ENCODE measurements at places on chromosomes 16 and 17.

DNA sequence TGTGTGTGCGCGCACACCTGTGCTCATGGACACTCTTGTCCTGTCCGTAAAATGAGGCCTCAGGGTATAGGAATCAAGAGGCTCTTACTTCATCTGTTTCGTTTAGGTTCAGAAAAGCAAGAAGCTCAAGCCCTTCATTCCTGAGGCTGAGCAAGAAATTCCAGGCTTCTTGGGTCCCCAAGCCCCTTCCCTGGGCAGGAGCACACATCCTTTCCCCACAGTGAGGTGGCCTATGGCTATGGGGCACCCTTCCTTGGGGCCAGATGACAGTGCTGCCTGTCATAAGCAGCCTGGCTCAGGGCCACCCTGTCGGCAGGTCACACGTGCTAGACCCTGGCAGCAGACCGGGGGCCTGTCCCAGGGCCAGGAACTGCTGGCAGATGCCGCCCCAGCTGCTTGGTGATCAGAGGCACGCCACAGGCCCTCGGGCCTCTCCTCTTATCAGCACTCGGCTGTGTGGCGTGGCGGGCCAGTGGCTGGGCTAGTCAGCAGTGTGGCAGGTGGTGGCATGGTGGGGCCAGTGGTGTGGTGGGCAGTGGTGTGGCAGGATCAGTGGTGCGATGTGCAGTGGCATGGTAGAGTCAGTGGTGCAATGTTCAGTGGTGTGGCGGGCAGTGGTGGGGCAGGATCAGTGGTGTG is 50.2 kb downstream of the NKD1 start:
- DNase-seq, result no peak

- peak; percentile 26 for DNase-seq
These were observed 131.6 kb downstream of the MRTFB start for GRCh38 chr16:14202697-14203096.

- no peak for DNase-seq
These were observed 92.3 kb downstream of the PITPNC1 start for GRCh38 chr17:67469208-67469980.

DNA sequence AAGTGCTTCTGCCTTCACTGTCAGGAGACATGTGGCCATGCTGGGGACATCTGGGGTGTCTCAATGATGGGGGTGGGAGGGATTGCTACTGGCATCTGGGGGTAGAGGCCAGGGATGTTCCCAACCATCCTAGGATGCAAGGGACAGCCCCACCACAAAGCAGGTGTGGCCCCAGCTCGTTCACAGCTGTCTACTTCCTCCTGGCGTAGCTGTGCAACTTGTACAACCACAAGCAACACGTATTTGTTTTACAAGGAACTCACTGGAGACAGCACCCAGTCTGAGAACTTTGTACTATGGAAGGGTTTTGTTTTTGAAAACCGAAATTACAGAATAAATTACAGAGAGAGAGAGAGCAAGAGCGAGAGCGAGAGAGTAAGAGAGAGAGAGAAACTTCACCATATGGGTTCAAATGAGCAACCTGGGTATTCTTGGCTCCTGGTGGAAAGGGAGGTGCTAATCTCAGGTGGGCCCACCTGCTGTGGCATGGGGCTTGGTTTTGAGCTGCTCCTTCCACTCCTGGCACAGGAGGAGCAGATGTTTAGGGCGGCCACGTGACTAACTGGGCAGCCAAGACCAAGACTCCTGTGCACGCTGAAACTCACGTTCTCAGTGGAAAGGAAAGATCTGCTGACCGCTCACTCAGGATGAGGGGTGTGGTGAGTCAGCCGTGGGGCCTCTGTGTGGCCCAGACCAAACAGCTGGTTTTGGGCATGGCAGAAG is 17.5 kb upstream of the TNFRSF13B start:
- DNase-seq, result no peak

DNA sequence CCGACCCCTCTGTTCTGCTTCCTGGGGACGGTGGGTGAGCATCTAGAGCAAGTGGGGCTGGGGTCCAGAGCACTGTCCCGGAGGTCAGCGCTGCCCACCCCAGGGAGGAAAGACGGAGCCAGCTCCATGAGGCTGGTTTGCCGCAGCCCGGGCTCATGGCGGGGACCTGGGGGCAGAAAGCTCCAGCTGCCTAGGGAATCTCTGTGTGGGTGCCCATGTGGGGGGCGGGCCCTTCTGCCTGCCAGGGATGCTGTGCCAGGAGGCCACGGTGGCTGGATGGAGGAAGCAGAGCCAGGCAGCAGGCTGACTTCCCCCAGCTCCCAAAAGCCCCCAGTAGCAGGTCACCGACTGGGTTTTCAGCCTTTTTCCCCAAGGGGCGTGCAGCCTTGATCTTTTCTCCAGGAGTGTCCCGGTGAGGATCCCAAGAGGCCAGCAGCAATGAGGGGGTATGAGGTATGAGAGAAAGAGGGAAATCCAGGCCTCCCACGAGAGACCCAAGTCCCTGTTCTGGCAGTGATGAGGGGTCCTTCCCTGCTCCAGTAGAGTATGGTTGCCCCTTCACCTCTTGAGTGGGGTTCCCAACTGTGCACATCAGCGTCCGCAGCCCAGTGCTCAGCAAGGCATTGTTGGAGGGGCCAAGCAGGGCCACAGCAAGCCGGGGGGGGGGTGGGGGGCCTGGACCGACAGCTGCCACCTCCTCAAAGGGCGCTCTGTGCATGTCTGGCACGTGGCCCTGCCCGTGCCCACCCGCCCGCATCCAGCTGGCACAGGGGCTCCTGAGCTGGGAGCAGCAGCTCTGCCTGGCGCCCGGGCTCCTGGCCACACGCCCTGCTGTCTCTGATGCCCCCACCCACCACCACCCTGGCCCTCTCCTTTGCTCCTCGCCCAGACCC is 15.6 kb upstream of the BCAR1 start:
- no peak for DNase-seq

- DNase-seq, result no peak
These were observed 166.8 kb downstream of the CNTNAP4 start for GRCh38 chr16:76443973-76444372.

DNA sequence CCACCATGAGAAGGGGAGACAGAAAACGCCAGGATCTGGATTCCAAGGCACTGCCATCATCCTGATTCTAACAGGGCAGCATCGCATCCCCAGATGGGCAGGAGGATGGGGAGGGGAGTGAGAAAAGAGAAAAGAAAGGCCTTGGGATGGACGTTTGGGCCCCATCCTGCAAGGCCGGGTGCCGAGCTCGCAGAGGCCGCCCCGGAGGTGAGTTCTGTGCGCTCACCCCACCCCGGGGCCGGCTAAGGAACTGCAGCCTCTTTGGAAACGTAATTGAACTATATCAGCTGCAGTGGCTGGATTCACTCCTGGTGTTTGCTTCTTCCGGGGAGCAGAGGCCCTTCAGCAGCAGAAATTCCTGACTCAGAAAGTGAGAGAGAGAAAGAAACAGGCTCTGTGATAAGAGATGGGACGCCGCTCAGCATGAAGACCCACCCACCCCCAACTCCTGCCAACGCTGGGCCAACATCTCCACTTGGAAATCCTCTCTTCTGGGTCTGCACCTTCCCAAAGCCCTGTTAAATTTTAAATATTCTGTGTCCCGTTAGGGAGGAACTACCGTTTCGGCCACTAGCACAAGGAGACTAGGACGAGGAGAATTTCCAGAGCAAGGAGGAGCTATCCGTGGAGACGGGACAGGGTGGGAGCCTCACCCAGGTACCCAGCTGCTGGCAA is 8.5 kb upstream of the SSTR2 start:
- peak; percentile 56 for DNase-seq

GRCh38 chr17:59825533-59826322 is 67.0 kb downstream of the TUBD1 start:
- no peak for DNase-seq

DNA sequence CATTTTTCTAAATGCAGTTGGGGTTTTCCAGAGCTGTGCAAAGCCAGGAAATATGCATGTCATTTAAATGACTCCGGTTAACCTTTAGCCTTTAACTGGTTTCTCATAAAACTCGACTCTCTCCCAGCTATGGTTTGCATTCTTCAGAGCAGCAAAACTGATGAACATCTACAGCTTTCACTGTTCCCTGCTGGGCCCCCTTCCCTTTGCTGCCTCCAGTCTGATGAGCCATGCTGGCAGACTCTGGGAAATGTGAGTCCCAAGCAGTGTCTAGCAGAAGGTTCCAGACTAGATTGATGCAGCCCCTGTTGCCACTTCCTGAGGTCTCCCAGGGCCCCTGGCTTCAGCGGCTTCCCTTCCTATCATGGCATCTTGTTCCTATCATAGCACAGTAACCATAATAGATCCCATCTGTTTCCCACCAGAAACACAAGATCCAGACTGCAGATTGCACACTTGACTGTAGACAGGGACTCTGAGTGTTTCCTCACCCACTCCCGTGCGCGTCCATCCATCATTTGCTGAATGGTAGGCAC is 135.4 kb downstream of the CLEC16A start:
- no peak for DNase-seq

DNA sequence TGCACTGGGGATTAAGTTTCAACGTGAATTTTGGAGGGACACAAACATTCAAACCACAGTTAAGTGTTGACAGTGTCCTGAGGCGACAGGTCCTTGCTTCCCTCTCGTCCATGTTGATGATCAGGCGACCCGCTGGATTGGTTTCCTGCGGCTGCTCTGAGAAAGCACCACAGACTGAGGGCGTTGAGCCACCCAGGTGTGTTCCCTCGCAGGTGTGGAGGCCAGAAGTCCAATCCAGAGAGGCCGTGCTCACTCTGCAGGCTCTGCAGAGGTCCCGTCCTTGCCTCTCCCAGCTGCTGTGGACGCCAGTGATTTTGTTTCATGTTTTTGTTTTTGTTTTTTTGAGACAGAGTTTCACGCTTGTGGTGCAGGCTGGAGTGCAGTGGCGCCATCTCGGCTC is 22.4 kb upstream of the CBX2 start:
- no peak for DNase-seq

DNA sequence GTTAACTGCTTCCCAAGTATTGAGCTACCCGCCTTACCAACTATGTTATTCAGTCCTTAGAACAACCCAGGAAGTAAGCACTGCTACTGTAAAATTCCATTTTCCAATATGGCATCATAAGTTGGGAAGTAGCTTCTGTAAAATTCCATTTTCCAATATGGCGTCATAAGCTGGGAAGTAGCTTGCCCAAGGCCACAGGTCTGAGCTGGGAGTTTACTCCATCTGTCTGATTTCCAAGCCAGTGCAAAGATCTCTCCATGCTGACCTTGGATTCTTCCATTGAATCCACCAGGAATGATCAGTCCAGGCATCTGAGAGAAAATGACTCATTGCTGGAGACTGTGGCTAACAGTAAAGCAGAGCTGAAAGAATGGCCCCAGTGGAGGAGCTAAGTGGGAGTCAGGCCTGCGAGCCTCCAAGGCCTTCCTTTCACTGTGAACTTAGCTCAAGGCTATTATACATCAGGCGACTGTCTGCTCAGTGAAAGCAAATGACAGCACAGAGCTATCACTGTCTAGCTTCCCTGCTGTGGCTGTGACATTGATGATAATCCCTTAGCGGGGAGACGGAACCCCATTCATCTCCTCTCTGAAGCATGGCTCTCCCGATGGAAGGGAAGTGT is 430.4 kb downstream of the HAPSTR1 start:
- no peak for DNase-seq

- no peak for DNase-seq
These were observed 7.5 kb upstream of the CEP131 start for GRCh38 chr17:81230043-81230820.

- no peak for DNase-seq
These were observed 8.3 kb downstream of the MRPL27 start for GRCh38 chr17:50364715-50365114.

GRCh38 chr16:86831366-86831765 is 253.0 kb downstream of the FOXL1 start:
- DNase-seq, result no peak

DNA sequence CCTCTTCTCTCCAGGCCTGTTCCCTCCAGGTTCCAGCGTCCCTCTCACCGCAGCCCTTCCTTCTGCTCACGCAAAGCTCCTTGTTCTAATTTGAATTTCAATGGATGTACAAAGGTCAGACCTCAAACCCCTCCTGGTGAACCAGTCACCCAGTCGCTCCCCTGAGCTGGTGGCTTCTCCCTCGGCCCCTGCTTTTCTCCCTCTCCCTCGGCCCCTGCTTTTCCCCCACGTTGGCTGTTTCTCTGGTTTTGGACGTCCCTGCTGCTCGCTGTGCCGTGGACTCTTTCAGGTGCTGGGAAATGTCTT is 8.6 kb upstream of the MSLN start:
- DNase-seq, result no peak

DNA sequence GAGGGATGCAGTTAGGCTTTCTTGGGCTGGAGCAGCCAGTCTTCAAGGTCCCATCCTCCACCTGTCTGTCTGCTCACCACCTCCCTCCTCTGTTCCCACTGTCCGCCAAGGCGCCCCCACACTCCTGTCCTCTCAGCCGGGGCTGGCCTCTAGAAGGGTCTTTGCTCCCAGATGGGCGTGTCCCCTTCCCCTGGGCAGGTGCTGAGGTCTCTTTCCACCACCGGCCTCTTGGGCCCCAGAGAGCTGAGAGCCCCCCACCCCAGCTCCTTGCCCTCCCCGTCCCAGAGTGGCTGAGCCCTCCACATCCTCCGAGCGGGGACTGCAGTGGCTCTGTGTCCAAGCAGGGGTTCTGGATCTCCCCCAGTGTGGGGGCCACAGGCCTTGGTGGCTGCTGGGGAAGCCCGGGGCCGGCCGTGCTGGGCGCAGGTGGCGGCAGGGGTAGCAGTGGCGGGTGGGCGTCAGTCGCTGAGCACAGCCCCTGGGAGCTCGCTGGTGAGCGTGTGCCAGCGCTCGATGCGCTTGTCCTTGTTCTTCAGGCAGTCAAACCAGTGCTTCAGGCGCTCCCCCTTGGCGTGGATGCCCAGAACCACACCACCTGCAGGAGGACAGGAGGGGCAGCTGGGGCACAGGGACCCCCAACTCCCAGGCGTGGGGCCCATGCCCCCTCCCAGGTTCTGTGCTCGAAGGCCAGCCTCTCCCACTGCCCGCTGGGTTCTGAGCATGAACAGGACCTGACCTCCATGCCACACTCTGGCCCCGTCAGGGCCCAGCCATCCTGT is 9.8 kb downstream of the SCGB1C2 start:
- no peak for DNase-seq

DNA sequence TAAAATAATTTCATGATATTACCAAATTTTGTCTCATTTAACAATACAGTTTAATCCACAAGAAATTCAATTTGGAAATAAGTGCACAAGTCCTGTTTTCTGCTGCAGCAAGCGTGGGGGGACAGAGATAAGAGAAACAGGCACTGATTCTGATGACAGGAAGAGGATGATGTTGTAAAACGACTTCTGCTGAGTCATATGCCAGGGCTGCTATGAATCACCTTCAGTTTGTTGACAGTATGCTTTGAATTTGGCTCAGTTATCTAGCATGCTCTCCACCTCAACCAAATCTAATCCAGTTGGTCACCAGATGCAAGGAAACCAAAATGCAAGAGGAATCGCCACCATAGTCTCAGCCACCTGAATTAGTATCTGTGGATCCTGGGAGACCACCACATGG is 244.1 kb upstream of the MON1B start:
- DNase-seq, result no peak

- DNase-seq, result no peak
These were observed 186.0 kb upstream of the FOXF1 start for GRCh38 chr16:86324320-86324719.
